LNCaP clone FGC (cell line): ENCODE measurements at places on chromosomes 13 and 19.

- DNase-seq, result no peak
These were observed at the start of gene LRRC4B for GRCh38 chr19:50567882-50568727. TSS of gene LRRC4B (minus strand) at chr19:50568435. CDS start at chr19:50548838, 19,597 bp downstream.

- no peak for DNase-seq
These were observed 16.7 kb upstream of the PLPP2 start for GRCh38 chr19:307793-308420.

DNA sequence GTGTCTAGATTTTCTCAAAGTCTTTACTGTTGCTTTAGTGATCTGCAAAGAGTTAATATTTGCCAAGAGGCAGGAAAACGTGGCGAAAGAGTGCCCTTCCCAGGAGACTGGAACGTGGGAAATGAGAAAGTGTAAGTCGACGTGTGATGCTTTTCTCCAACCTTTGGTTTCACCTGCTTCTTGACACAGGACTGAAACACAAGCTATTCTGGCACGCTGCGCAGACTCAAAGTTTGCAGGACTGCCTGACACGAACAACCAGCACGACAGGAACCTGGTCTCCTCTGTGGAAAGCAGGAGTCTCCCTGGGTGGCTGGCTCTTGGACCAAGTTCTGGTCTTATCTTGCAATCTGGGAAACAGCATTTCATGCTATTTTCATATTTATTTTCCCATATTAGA is 28.6 kb downstream of the RFXAP start:
- no peak for DNase-seq

DNA sequence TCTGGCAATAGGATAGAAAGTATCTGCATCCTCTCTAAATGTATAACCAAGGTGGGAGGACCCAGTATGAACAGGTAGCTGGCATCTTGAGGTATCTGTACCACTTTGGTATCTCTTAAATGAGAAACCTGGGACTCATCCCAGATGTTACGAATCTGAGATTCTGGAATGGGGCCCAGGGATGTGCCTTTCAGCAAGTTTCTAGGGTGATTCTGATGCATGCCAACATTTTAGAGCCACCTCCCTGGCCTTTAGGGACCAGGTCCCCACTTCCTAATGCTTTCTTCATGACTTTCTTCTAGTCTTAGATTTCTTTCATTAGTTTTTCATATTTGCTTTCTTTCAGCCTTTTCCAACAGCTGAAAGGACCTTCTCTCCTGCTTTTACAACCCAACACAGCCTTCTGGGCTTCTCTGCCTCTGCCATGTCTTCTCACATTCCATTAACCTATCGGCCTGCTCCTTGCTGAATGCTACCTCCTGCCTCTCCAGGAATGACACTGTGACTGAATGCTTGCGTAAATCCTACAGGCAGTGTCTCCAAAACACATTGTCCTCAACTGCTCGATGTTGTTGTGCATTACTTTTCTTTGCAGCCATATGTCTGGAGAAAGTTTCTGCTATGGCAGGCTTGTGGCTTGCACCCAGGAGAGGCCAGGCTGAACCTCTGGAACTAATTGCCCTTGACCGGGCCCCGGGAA is 284.0 kb downstream of the DNAJC15 start:
- no peak for DNase-seq

DNA sequence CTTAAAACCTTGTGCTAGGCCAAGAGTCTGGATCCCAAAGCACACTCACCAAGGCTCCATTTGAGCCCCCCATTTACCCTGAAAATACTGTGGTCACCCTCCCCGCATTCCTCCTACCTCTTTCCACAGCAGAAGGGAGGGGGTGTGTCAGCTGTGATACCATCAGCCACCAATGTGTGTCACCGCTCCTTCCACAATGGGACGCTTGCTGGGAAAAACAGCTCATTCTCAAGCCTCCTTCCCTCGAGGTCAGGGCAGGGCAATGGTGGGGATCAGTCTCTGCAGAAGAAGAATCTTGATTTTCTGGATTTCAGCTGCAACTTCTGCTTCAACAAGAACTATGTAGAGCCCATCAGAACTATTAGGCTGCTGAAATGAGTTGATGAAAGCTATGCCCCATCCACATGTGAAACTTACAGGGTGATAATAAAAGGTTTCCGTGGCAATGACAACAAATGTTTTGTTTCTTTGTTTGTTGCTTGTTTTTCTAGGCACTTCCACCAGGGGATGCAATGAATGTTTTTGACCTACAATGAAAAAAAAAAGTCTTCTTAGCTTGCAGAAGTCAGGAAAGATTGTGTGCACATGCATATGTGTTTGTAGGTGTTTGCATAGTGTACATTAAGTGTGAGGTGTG is 26.4 kb upstream of the ZNF507 start:
- no peak for DNase-seq

- DNase-seq, result no peak
These were observed 8.7 kb downstream of the WTIP start for GRCh38 chr19:34490141-34490766.

DNA sequence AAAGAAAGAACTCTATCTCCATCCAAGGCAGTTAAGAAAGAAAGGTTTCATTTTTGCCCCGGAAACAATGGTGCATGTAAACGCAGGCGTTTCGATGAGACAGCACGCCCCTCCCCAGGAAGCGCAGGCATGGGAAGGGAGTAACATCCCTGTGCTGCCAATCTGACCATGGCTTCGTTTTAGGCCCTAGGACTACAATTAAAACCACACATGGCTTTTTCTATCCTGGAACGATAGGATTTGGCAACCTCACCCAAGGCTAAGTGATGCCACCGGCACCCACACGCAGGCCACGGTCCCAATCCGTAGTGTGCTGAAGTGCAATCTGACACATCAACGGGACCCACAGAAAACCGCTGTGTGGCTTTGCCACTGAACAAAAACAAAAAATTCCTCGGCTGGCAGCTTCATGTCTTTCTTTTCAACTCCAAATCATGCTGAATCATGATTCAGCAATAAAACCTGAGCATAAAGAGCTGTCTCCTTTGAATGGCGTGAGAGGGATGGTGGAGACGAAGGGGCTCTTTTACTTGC is 24.2 kb downstream of the RANBP3 start:
- DNase-seq, result no peak

DNA sequence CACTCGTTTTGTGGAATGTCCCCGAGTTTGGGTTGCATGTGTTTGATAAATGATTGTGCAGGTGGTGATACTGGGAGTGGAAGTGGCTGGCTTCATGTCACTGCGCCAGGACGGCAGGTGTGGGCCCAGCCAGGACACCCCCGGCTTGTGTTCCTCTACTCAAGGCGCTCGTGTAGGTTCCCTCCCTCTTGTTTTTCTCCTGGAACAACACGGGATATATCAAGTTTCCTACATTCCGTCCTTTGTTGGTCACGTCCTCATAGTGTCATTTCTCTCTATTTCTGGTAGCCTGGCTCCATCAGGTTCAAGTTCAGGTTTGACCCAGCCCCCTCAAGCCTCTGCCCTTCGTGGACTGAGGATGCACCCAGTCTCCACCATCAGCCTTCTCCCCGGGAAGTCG is 16.3 kb downstream of the IL17D start:
- no peak for DNase-seq

DNA sequence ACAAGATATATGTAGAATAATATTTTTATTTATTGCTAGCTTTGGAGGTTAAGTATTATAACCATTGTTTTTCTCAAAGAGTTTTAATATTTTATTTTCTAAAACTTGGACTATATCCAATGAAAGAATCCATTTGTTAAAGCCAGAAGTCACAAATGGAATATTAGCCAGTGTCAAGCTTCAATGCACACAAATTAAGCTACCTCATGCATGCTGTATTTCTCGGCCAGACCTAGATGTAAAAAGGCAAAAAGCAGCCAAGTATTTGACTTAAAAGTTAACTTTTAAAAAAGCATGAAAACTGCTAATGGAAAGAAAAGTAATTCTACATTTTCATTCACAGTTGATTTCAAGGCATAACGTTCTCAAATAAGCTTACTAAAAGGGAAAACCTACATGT is 160.0 kb upstream of the ATXN8OS start:
- no peak for DNase-seq

DNA sequence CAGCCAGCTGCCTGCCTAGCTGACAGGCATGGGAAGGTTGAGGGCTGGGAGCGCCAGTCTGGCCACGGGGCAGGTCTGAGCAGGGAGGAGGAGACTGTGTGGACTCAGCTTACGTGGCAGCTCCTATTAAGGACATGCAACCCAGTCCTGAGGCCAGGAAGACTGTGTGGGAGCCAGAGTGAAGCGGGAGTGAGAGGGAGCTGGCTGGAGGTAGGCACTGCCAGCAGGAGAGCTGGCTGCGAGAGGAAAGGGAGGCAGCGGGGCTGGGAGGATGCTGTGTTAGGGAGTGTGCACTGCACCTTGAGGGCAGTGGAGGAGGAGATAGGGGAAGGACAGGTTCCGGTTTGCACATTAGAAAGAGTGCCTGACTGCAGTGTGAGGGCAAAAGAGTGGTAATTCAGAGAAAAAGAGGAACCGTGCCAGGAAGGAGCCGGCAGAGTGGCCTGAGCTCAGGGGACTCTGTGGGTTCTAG is 99.2 kb downstream of the SLC7A1 start:
- DNase-seq, result peak; percentile 26

- DNase-seq, result no peak
These were observed 30.7 kb downstream of the PDS5B start for GRCh38 chr13:32616883-32617511.

GRCh38 chr19:4991996-4992698 is 23.2 kb downstream of the KDM4B start:
- DNase-seq, result peak; percentile 96

DNA sequence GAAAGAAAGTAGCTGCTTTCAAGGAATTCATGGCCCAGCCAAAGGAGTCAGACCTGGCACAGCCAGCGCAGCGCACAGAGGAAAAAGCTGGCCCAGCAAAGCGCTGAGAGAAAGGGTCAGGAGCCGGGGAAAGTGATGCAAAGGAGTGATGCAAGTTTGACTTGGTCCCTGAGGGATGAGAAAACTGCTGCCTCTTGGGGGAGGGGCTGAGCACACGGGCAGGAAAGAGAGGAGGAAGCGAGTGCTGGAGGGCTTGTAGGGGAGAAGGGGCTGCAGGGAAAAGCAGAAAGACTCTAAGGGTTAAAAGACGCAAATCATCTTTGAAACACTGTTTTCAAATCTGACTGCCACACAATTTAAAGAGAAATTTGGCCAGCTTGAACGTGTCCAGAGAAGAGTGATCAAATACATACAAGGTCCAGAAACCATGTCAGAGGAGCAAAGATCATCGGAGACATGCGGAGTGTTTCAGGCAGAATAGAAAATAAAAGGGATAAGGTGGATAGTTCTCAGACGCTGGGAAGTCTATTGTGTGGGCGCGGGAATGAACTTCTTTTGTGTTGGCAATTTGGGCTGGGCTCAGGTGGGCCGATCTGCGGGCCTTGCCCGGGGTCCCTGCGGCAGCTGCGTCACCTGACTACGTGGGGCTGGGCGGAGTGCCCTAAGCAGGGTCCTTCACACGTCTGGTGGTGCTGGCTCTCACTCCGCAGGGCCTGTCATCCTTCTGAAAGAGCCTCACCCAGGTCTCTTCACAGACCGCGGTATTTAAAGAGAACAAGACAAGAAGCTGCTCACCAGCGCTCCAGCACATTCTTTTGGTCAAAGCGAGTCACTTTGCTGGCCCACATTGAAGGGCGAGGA is 18.1 kb downstream of the N4BP2L1 start:
- DNase-seq, result no peak

DNA sequence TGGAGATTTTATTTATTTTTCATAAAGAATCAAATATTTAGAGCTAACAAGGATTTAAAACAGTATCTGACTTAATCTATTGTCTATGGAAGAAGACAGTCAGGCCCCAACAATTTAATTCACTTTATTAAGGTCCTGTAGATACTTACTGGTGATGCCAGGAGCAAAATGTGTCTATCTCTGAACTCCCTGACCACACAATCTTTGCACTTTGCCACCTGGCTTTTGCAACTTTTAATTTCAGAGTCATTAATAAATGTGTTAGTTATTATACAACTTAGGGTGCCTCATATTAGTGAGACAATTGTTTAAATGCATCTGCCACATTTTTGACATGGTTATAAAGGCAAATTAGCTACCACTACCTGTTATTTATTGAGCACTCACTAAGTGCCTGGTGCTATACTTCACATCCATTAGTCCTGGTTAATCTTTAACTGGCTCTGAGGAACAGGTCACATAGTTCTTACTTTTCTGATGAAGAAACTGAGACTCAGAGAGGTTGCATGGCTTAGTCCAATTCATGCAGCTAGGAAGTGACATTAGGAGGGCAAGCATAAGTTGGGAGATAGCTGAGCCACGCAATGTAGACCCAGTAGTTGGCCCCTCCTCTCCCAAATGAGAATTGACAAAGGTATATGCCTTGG is 297.9 kb downstream of the DCT start:
- no peak for DNase-seq

DNA sequence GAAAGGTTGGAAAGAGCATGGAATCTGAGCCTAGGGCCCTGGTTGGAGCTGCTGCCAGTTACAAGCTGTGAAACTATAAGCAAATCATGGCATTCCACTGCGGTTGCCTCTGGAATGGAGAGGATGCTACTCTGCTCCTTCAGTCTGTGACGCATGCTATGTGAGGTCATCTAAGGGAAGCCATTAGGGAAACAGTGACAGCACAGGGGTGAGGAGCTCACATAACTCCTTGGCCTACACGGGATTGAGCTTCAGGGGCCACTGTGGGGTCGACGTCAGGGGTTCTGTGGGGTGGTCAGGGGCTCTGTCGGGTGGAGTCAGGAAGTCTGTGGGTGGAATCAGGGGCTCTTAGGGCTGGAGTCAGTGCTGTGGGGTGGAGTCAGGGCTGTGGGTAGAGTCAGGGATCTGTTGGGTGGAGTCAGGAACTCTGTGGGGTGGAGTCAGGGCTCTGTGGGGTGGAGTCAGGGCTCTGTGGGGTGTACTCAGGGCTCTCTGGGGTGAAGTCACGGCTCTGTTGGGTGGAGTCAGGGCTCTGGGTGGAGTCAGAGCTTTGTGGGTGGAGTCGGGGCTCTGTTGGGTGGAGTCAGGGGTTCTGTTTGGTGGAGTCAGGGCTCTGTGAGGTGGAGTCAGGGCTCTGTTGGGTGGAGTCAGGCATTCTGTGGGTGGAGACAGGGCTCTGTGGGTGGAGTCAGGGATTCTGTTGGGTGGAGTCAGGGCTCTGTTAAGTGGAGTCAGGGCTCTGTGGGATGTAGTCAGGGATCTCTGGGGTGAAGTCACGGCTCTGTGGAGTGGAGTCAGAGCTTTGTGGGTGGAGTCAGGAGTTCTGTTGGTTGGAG is 35.8 kb upstream of the MEDAG start:
- DNase-seq, result no peak

DNA sequence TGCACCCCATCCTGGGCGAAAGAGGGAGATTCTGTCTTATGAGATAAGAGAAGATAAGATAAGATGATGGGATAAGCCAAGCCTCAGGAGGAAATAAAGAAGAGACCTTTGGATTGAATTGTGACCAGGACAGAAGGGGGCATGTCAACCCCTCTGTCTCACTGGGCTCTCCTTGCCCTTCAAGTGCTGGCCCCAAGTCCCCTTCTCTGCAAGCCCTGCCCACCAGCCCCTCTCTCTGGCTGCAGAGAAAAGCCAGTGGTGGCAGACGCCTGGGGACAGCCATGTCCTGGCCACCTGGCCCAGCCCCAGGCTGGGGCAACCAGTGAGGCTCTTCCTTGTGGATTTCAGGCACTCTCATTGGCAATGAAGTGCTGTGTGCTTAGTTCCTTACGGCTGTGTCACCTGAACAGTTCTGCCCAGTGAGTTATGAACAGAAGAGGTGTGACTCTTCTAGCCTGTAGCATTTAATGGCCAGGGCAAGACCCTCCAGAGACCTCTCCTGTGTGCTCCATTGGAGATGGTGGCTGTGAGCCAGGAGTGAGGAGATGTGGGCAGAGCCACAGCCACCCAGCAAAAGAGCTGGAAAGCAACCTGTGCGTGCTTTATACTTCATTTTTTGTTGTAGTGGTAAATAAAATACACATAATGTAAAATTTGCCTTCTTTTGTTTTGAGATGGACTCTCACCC is 6.1 kb upstream of the BTBD2 start:
- no peak for DNase-seq
